ENCODE measurements at places on chromosomes 5 and 9. TPM values are rescaled to one million over a fixed set of nuclear protein-coding genes. Genes with fewer than 3 reads are reported as not detected.

DNA sequence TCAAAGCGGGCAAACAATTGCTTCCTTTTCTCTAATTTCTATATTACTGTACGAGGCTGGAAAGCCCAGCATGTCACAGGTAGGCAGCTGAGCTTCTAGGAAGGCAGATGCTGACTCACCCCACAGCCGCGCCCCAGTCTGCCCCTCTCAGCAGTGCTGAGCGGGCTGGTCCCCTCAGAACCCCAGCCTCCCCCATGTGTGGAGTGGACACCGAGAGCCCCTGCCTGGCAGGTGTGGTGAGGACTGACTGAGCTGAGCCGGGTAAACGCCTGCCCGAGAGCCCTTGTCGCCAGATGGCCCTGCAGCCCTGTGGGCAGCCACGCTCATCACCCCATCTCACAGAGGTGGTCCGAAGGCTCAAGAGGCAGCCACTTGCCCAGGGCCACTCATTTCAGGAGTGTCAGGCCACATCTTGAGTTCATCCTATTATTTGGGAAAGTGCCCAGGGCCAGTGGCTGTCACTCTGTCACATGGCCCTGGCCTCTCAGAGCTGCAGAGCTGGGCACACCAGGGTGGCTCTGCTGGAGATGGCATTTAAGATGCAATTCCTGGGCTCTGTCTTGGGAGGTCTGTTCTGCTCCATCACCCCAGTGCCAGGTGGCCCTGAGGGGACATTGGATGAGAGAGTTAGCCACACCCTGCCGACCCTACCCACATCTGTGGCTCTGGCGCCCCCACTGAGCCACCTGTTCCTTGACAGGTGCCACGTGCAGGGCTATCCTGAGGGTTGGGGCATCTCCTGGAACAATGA is 12.4 kb downstream of the CARD19 start:
- peaks cover 32% of the 10 kb centered on the region for H3K36me3 ChIP-seq
- no peaks in the 10 kb centered on the region for H3K27me3 ChIP-seq
- H3K27ac ChIP-seq, result no peak overlapping the region
- DNase-seq, result no peak
- no peak overlapping the region for H3K4me3 ChIP-seq
- no peaks in the 10 kb centered on the region for H3K4me1 ChIP-seq

DNA sequence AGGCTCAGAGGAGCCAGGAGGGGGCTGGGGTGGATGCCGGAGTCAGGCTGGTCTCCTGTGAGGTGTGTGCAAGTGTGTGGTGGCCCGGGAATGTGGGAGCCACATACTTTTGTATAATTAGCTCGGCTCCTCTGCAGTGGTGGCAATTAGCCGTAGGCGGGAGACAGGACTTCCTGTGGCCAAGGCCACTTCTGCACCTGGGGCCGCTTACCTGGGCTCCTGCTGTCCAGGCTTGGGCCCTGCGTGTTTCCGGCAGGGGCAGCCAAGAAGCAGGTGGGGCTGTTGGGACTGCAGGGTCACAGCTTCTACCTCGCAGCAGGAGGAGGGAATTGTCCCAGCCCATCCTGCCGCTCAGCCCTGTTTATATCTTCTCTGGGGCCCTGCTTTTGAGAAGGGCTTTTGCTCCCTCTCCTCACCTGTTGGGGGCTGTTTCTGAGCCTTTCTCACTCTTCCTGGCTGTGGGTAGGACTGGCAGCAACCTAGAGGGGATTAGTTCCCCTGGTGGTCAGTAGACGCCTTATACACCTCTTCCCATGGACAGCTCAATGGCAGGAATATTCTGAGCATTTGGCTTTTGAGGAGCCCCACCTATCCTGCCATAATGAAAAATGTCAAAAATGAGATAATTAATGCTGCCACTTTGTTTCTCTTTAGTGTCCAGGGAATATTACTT is 145.4 kb upstream of the PITX1 start:
- no peak for DNase-seq
- H3K27ac ChIP-seq, result no peak overlapping the region
- no peaks in the 10 kb centered on the region for H3K36me3 ChIP-seq
- H3K4me1 ChIP-seq, result no peaks in the 10 kb centered on the region

DNA sequence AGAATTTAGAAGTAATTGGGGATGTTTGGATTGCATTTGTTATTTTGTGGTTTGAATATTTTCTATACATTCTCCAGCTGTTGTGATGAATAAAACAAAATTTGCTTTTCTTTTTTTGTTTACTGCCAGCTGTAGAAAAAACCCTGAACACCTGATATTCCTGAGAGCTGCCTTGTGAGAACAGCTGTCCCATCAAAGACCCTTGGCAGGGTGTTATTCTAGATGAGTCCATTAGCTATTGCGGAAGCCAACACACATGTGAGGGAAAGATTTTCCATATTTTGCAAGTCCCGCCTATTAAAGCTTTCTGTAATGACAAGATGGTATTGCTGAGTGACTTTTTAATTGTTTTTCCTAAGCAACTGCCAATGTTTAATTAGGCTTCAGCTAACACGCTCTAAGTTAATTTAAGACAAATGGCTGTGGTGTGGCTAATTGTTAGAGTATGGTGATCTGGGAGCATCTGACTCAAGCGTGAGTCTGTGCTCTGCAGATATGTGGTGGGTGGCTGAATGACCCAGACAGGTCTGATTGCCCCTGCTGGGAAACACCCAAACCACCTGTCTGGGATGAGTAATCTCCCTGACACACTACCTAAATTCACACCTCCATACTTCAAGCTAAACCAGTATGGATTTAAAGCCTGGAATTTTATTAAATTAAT is 86.5 kb upstream of the PRLR start:
- no peak for DNase-seq
- H3K36me3 ChIP-seq, result no peaks in the 10 kb centered on the region
- H3K4me3 ChIP-seq, result no peak overlapping the region
- no peaks in the 10 kb centered on the region for H3K27me3 ChIP-seq

DNA sequence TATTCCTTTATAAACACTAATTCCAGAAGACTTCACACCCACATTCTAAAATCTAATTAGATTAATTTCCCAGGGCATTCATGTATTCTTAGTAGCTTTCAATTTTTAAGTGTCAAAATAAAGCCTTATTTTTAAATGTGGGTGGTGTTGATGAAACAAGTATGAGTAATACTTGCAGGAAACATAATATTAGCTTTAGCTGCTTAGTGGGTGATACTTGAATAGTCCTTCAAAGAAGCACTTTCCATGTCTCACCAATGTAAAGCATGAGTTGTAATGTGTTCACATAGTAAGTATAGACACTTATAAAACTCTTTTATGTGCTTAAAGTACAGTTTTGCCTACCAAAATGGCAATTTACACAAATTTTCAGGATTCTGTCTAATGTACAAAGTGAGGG is 6.9 kb downstream of the FNBP1 start:
- H3K4me3 ChIP-seq, result no peak overlapping the region
- no peaks in the 10 kb centered on the region for H3K36me3 ChIP-seq

DNA sequence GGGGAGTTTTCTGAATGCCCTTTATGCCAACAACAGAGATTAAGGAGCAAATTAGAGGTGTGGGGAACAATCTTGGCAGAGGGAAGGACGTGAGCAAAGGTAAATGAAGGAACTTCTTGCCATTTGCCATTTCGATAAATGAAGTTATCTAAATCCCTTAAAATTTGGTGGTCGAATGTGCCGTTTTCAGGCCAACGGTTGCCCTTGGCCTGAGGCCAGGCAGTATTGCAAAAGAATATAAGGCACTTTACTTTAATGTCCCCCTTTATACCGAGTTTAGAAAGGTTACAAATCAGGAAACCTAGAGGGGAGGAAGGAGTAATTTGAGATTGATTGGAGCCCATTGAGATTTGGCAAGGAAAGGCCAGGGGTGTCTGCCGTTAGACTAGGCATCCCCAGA is 26.3 kb downstream of the C9orf50 start:
- H3K27me3 ChIP-seq, result no peaks in the 10 kb centered on the region
- no peaks in the 10 kb centered on the region for H3K4me1 ChIP-seq
- no peak overlapping the region for H3K4me3 ChIP-seq
- no peak overlapping the region for H3K27ac ChIP-seq
- no peaks in the 10 kb centered on the region for H3K36me3 ChIP-seq

DNA sequence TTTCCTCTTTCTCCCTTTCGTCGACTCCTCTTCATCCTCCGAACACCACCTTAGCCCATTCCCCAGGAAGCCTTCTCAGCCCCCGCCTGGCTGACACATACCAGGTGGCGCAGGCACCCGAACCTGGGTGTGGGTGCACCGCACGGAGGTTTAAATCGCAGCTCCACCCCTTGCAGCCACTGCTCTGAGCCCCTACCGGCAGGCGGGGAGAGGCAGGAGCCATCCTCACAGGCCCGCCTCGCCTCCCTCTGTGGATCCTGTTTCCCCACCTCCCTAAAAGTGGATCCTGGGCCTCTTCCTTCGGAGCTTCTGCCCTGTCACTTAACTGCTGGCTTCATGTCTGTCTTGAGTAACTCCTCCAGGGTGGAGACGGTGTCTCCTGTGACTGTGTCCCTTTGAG is 110.7 kb downstream of the OLFM1 start:
- H3K4me3 ChIP-seq, result no peak overlapping the region
- DNase-seq, result no peak
- peaks cover 42% of the 10 kb centered on the region for H3K27me3 ChIP-seq
- H3K27ac ChIP-seq, result no peak overlapping the region

GRCh38 chr5:169716287-169716686 is 79.2 kb downstream of the DOCK2 start:
- H3K4me1 ChIP-seq, result no peaks in the 10 kb centered on the region
- H3K27ac ChIP-seq, result no peak overlapping the region
- H3K27me3 ChIP-seq, result no peaks in the 10 kb centered on the region

DNA sequence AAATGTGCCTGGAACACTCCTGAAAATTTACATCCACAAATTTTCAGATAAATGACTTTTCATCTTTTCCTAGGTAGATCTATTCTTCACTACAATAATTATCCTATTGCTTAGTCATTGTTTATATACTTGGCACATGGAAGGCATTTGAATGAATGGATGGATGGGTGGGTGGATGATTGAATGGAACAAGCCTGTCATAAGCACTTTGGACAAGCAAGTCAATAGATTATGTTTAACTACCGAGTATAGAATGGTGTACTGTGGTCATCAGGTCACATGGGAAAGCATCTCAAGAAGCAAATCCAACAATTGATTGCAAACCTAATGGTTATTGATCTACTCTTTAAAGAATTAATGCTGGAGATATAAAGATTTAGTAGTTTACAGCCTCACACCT is 114.4 kb upstream of the DMRTA1 start:
- no peaks in the 10 kb centered on the region for H3K27me3 ChIP-seq
- DNase-seq, result no peak
- no peak overlapping the region for H3K4me3 ChIP-seq
- no peaks in the 10 kb centered on the region for H3K36me3 ChIP-seq

- H3K27me3 ChIP-seq, result no peaks in the 10 kb centered on the region
- H3K27ac ChIP-seq, result no peak overlapping the region
- no peaks in the 10 kb centered on the region for H3K4me1 ChIP-seq
- H3K4me3 ChIP-seq, result no peak overlapping the region
These were observed 510.2 kb downstream of the PRELID2 start for GRCh38 chr5:145324767-145325479.

SLCO6A1 gene
- total RNA-seq, result not detected

LSM11 gene
- total RNA-seq, result 7.0 TPM
